ENCODE measurements at places on chromosomes 16 and 17.

GRCh38 chr17:79407385-79407784 is 203.5 kb downstream of the RBFOX3 start:
- DNase-seq = no peak

- DNase-seq = no peak
Observed at GRCh38 chr16:14958323-14958600, 16.6 kb upstream of the PDXDC1 start.

DNA sequence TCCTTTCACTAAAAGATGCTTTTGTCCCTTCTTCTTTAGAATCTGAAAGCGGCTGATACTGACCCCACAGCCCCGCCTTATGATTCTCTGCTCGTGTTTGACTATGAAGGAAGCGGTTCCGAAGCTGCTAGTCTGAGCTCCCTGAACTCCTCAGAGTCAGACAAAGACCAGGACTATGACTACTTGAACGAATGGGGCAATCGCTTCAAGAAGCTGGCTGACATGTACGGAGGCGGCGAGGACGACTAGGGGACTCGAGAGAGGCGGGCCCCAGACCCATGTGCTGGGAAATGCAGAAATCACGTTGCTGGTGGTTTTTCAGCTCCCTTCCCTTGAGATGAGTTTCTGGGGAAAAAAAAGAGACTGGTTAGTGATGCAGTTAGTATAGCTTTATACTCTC is 10.1 kb upstream of the TANGO6 start:
- peak; percentile 79 for DNase-seq

- DNase-seq = peak; percentile 68
Observed at GRCh38 chr17:7109461-7110322, 4.9 kb downstream of the ASGR2 start.
